Lower leg skin (tissue), 4 donors: ENCODE measurements at places on chromosomes 16 and 17.
A peak's percentile ranks its signal among the peaks of the same experiment; 100 is the strongest.

DNA sequence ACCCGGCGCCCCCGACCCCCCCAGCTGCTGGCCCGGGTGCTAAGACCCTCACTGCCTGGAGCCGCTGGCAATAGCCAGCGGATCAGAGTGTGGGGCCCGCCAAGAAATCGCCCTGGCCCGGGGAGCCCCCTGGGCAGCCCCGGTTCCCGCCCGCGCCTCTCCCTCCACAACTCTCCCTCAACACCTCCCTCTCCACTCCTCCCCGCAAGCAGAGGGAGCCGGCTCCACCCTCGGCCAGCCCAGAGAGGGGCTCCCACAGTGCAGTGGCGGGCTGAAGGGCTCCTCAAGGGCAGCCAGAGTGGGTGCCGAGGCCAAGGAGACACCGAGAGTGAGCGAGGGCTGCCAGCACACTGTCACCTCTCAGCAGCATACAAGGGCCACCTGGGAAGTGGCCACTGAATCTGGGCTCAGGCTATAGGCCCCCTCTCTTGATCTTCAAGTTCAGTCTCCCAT, 385.5 kb downstream of the SEC14L1 start:
- DNase-seq: no peak

- DNase-seq: no peak
Observed at GRCh38 chr16:86580063-86580790, 1.9 kb downstream of the FOXL1 start.

DNA sequence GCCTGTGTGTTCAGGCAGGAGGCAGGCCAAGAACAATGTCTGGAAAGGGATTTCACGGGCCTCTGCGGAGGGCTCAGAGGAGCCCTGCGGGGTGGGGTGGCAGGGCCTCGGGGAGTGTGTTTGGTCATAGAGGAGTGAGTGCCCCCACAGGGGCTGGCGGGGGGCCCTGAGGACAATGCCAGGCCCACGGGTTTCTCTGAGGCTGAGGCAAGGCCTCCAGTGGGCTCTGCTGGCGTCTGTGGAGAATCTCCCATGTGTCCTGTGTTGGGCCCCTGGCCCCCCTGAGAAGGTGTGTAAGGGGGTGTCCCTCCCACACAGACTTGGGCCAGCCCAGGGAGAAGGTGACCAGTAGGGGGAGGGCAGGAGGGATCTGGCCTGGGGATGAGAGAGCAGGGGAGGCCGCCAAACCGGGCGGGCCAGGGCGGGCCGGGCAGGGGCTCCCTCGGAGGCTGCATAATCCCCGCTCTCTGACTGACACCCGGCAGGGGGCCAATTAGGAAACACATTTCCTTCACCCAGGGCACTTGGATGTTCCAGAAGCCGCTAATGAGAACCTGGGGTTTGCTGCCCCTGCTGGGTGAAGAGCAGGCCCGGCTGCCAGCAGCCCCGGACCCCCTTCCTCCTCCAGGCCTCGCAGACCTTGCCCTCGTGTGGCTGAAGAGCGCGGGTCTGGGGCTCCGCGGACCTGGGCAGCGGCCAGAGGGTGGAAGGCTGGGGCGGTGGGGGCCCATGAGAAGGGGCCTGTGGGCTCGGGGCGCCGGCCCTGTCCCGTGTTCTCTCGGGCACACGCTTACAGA, 204.2 kb downstream of the NTN1 start:
- no peak for DNase-seq

GRCh38 chr16:1973461-1974156, 1.8 kb downstream of the TBL3 start:
- no peak for DNase-seq

DNA sequence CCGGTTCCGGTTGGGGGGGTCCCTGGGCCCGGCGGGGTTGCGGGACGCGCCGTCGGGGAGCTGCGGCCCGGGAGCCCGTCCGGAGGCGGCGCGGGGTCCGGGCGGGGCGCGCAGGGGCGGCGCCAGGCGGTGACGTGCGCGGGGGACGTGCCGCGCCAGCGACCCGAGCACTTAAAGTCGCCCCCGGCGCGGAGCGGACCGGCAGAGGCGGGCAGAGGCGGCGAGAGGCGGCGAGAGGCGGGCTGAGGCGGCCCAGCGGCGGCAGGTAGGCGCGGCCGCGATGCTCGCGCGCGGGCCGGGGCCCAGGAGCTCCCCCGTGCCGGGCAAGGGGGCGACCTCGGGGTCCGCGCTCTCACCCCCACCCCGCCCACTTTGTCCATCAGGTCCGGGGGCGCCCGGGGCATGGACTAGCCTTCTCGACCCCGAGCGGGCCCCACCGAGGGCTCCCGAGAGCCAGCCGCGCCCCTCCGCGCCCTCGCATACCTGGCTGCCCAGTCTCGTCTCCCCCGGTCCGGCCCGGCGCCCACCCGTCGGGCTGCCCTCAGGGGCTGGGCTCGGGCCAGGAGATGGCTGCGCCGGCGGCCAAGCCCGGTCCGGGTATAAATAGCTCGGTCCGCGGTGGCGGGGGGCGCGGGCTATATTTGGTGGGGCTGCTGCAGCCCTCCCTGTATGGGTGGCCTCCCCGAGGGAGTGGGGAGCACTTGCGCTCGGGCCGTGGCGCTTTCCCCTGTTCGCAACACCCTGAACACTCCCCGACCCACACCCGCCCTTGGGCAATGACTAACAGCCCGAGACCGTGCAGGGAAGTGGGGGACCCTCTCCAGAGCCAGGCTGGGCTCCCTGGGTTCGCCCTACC, at the start of gene SLC16A3:
TSS of gene SLC16A3 (plus strand) at position 201 of the 856 bp plus-strand sequence. CDS start 6,967 bp downstream, outside the sequence.
- DNase-seq: no peak

GRCh38 chr16:12573730-12574383, 229.8 kb downstream of the CPPED1 start:
- DNase-seq: peak; percentile 88

GRCh38 chr16:75219838-75220237, 1.1 kb downstream of the CTRB1 start:
- DNase-seq: no peak

- DNase-seq: no peak
Observed at GRCh38 chr16:57405097-57405496, 530 bp downstream of the CCL17 start.

GRCh38 chr17:27846042-27846655, 45.8 kb upstream of the NOS2 start:
- DNase-seq: no peak

DNA sequence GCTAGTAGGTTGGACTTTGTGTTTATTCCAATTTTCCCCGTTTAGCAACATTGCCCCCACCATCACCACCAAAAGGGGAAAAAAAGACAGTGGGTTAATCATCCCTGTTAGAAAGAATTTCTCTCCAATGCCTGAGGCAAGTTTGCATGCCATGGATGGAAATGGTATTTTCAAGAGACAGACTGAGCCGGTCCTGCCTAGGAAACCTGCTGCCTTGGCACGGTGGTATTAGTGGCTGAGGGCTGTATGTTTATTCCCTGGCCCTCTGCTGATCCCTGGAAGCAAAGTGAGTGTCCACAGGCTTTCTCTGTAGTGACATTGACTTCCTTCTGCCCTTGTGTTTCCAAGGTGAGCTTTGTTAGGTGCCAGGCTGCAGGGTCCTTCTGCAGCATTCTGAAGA, 427.0 kb upstream of the RBFOX1 start:
- DNase-seq: no peak

DNA sequence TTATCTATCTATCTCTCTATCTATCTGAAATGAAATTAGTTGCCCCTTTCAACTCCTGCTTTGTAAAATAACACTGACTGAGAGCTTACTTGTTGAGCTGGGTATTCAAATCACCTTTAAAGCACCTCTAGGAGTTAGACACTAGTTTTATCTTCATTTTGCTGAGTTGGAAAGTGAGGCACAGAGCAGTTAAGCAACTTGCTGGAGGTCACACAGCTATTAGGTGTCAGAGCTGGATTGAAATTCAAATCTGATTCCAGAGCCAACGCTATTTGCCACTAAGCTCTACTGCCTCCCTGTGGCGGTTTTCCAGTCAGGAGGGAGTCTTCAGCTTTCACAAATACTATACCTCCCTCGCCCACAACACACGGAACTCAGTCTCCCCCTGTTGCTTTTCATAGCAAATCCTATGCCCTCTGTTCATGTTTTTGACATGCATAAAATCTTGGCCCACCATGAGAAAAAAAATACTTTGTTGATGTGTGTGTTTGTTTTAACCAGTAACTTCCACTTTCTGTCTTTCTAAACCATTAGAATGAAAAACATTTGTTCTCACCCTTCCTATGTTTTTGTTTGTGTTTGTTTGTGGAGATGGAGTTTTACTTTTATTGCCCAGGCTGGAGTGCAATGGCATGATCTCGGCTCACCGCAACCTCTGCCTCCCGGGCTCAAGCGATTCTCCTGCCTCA, 74.8 kb upstream of the SMURF2 start:
- no peak for DNase-seq

GRCh38 chr17:69207151-69207550, 21.5 kb downstream of the ABCA10 start:
- DNase-seq: no peak

DNA sequence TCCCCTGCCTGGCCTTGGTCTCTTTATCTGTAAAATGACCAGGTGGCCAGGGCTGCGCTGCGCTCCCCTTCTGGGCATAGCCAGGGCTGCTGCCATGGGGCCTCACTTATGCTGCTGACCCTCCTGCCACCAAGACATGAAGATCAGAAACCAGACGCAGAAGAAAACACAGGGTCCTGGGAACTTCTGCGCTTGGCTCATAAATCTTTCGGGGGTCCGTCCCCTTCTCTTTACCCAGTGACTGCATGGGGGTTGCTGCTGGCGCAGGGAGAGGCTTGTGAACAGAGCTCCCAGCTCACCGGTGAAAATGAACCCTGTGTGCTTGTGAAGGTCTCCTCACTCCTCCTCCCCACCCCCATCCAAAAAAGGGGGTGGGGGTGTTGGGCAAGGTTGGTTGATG, 5.7 kb upstream of the FOXL1 start:
- DNase-seq: no peak

DNA sequence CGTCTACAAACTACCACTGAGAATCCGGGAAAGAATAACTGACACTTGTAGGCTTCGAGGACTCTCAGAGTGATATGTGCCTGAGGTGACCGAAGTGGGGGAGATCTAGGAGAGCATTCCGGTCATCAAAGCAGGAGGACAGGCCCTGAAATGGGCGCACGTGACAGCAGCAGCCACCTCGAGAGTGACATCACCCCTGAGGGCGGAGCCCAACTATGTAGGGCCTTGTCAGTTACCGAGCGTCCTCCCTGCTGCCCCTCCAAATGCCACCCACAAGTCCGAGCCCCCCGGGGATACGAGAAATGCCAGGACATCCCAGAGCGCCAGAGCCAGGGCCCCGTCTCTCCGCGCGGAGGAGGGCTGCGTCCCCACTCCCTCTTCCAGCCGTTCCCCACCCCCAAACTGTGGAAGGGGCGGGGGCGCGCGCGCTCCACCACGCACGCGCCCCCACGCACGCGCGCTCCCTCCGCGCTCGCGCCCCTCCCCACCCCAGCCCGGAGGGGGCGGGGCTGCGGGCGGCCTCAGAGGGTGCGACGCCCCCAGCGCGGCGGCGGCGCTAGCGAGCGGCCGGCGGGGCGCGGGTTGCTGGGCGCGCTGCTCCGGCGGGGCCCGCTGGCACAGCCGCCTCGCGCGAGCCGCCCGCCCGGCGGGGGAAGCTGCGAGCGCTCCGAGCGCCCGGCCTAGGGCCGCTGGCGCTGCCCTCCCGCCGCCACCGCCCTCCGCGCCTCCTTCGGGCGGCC, at the start of gene TANC2:
TSS of gene TANC2 (plus strand) at position 550 of the 740 bp plus-strand sequence. CDS start 43,325 bp downstream, outside the sequence.
- DNase-seq: peak; percentile 96

GRCh38 chr16:79272141-79272577, 328.4 kb downstream of the MAF start:
- no peak for DNase-seq

GRCh38 chr16:3576211-3576610, 992 bp downstream of the NLRC3 start:
- no peak for DNase-seq

GRCh38 chr17:1574697-1575471, 12.3 kb upstream of the PITPNA start:
- DNase-seq: peak; percentile 87

DNA sequence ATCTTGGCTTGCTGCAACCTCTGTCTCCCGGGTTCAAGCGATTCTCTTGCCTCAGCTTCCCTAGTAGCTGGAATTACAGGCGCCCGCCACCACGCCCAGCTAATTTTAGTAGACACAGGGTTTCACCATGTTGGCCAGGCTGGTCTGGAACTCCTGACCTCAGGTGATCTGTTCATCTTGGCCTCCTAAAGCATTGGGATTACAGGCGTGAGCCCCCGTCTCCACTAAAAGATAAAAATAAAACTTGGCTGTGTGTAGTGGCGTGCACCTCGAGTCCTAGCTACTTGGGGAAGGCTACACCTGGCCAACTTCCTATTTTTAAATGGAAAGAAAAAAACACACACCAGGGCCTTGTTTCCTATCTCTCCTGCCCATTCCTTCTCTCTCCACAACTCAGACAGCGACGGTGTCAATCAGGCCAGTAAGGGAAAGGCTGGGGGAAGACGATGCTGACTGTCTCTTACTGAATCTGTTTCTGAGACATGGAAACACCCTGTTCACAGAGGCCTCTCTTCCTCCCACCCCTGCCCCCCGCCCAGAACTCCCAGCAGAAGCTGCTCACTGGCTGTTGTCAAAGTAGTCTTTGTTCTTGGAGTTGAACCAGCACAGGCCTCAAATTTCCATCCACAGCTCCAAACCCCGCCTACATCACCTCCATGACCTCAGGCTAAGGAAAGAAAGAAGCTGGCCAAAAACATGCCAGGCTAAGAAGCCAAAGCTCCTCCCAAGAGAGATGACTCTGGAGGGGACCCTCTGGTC, 96.6 kb downstream of the NXN start:
- DNase-seq: no peak

DNA sequence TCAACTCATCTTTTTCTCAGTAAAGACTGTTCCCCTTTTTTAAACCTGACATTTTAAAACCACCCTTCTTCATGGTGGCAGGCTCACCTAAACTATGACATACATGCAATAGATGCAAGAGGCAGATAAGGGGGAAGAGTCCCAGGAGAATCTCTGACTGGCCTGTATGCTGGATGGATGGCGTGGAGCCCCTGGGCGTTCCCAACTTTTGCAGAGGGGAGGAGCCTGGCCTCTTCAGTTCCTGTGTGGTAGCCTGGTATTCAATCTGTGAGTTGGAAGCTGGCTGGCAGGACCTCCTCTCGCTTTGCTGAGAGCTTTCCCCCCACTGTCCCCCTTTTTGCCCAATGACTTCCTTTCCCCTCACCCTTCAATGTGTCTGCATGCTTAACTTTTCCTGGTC, 217.6 kb upstream of the CA10 start:
- no peak for DNase-seq

DNA sequence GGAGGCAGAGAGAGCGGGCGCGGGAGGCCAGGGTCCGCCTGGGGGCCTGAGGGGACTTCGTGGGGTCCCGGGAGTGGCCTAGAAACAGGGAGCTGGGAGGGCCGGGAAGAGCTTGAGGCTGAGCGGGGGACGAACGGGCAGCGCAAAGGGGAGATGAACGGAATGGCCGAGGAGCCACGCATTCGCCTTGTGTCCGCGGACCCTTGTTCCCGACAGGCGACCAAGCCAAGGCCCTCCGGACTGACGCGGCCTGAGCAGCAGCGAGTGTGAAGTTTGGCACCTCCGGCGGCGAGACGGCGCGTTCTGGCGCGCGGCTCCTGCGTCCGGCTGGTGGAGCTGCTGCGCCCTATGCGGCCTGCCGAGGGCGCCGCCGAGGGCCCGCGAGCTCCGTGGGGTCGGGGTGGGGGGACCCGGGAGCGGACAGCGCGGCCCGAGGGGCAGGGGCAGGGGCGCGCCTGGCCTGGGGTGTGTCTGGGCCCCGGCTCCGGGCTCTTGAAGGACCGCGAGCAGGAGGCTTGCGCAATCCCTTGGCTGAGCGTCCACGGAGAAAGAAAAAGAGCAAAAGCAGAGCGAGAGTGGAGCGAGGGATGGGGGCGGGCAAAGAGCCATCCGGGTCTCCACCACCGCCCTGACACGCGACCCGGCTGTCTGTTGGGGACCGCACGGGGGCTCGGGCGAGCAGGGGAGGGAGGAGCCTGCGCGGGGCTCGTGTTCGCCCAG, 1.2 kb upstream of the CBX4 start:
- DNase-seq: peak; percentile 96
